Activated naive CD8-positive, alpha-beta T cell treated with anti-CD3 and anti-CD28 coated beads for 36 hours (primary cell): ENCODE measurements at places on chromosomes 12 and 14.

DNA sequence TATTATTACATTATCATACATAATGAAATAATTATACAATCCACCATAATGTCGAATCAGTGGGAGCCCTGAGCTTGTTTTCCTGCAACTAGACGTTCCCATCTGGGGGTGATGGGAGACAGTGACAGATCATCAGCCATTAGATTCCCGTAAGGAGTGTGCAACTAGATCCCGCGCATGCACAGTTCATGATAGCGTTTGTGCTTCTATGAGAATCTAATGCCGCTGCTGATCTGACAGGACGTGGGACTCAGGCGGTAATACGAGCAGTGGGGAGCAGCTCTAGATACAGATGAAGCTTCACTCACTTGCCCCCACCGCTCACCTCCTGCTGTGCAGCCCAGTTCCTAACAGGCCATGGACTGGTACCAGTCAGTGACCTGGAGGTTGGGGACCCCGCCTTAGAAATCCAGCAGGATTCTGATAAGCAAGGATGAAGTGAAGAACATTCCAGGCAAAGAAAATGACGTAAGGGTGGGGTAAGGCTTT is 204.6 kb downstream of the ETV6 start:
- DNase-seq: no peak

GRCh38 chr12:42474391-42474790 is 115.2 kb downstream of the PRICKLE1 start:
- DNase-seq: no peak

GRCh38 chr12:89621521-89621920 is 87.1 kb downstream of the ATP2B1 start:
- no peak for DNase-seq

DNA sequence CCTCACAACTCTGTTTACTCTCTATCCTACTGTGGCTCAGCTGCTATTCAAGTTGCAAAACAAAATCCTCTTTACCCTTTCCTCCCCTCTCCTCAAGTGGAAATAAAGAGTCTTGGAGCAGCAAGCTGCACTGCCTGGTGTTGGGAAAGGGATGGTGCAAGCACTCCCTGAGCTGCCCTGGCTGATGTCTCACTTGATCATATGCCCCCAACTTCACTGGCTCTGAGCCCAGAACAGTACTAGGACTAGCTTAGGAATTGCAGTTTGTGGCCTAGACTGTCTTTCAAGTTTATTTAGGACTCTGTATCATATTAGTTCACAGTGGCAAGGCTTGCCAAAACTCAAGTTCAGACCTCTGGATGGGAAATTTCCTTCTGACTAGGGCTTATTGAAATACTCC is 1683.8 kb upstream of the SEL1L start:
- no peak for DNase-seq

- DNase-seq: no peak
Observed at GRCh38 chr12:1566449-1567135, 27.8 kb downstream of the FBXL14 start.

DNA sequence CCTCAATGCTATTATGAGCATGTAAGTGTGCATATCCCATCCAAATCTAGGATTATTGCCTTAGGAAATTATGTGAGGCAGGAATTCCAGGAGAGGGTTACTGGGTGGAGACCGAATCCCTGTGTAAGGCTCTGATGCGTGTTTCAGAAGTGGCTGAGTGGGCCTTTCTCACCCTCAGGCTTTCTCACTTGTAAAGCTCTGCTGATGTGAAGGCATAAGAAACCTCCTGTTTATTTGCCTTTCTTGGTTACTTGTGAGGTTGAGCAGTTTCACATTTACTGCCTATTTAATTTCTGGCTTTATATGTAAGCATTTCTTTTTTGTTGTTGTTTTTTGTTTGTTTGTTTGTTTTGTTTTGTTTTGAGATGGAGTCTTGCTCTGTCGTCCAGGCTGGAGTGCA is 11.0 kb downstream of the IL31 start:
- DNase-seq: no peak

- DNase-seq: no peak
Observed at GRCh38 chr14:104576232-104576969, 3.2 kb upstream of the C14orf180 start.

DNA sequence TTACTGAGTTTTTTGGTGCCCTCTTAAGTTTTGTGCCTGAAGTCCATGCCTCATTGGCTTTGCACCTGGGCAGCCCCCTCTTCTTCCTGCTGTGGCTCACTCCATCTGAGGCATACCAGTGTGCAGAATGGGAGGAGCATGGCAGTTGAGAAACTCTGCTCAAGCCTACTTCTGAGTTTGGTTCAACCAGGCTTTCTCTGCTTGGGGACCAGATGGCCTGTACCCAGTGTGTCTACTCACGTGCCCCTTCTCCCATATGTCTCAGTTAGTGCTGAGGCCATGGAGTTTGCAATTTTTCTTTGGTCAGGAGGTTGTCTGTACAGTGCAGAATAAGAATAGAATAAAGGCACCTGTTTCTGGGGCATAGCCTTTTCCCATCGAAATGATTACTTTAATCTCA is 383.3 kb upstream of the DDHD1 start:
- DNase-seq: no peak

DNA sequence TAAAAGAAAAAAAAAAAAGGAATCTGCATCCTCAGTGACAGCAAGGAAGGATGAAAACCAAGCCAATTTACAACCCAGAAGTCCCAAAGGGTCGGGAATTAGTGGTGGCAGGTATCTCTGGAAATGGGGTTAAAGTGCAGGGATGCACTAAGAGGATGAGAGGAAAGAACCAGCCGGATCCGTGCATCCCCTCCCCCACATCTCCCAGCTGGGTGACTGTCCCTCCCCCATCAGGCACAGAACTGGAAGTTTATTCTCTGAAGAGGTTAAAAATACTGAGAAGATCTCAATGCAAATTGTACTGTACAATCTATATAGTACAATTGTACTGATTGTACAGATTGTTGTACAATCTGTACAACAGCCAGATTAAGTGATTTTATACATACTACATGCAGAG is 15.4 kb downstream of the CLMN start:
- no peak for DNase-seq

GRCh38 chr14:38171197-38171596 is 36.5 kb upstream of the SSTR1 start:
- DNase-seq: no peak

GRCh38 chr12:102167821-102168604 is 29.6 kb downstream of the PMCH start:
- DNase-seq: no peak

DNA sequence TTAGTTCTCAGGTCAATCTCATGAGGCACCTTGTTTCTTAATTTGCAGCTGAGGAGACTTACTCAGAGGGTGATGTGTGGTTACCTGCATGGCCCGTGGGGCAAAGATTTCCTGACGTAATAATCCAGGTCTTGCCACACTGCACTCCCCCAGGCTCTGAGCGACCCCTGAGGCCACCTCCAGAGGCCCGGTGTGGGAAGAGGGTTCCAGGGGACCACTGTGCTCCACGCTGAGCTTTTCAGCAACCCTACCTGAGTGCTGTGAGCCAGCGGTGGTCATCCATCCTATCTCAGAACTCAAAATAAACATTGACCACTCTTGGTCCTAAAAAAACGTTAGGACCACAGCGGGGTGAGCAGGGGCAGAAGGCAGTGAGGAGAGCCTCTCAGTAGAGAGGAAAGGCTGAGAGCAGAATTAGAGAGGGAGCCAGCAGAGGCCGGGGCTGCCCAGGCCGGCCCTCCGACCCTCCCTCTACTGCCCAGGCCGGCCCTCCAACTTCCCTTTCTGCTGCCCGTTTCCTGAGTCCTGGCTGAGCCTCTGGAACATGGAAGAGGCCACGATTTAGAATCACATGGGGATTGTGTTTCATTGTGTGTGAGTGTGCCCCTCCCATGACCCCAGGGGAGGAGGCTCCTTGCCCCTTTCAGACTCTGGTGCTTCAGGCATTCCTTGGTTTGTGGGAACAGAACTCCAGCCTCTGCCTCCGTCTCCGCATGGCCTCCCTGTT is 188.2 kb upstream of the DIO3 start:
- no peak for DNase-seq

DNA sequence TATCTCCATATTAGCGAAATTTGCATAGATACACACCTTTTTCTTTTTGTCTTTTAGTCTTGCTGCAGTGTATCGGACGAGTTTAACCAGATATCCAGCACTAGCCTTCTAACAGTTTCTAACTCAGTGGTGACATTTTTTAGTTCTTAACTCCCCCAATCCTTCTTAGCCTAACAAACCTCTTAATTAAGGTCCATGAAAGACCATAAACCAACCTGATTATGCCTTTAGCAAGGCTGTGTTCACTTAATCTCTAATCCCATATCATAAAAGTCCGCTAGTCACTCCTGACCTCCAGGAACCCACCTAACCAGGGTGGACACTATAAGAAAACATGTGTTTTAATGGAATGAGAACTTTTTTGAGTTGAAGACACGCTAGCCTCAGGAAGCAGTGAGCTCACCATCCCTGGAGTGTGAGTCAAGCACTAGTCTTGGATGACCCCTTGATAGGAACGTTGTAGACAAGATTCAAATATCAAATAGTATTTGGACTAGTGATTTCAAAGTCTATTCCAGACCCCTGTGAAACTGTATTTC is 9.5 kb downstream of the CDKN1B start:
- no peak for DNase-seq

DNA sequence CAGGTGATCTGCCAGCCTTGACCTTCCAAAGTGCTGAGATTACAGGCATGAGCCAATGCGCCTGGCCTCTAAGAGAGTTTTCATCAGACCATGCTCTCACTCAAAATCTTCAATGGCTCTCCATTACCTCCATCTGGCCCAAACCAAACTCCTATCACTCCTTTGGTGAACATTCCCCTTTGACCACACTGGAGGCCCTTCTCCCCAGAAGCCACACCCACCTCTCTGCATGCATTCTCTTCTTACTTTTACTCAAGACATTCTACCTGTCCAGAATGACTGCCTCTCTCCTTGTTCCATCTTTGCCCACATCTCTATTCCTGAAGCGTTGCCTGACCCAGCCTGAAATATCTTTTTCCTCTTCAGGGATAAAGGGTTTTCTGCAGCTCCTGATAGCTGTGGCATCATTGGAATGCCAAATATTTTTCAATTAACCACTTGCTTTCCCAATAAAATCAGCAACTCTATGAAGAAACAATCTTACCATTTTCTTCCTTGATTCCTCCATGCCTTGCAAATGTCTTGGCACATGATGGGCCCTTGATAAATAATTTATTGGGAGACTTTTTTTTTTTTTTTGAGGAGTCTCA is 15.5 kb downstream of the PLEK2 start:
- no peak for DNase-seq

DNA sequence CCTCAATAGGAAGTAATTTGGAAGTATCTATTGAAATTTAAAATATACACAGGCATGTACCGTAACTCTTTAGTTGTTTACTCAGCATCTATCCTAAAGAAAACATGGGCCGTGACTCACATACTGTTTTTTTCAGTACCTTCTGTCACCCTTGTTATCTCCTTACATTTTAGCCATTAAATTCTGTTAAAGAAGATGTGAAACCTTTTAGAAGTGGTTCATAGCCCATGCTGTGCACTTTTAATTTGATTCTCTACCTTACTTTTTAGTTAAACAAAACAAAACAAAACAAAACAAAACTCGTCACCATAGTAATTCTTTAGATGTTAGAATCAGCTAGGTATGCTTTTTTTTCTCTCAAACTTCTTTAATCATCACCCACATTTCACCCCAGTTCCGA is 494.4 kb upstream of the RGS6 start:
- DNase-seq: no peak

DNA sequence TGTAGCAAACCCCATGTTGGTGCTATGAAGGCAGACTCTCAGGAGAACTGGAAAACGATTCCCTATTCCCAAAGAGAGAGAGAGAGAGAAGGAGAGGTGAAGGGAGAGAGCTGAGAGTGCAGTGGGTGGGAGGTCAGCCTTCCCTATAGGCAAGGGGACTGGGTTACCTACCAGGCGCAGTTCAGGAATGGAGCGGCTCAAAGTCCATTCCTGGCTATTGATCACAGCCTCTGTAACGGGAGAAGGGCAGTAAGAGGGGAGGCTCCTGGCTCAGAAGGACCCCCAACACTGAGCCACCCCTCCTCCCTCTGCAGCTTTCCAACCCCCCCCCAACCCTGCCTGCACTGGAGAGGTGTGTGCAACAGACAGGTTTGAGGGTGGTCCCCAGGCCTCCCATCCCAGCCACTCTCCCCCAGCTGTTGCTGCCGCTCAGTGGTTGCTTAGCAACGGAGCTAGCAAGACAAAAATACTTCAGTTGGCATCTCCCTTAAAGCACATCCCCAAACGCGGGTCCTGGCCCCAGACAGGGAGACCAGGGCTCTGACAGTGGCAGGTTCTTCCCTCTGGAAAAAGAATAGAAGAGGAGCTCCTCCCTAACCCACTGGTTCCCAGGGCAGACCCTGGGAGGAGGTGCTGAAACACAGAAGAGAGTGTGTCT is 3.2 kb downstream of the AGAP2 start:
- DNase-seq: no peak

GRCh38 chr12:120076651-120077050 is 39.9 kb downstream of the RAB35 start:
- no peak for DNase-seq

GRCh38 chr12:104681012-104681690 is 224.4 kb downstream of the CHST11 start:
- no peak for DNase-seq

- no peak for DNase-seq
Observed at GRCh38 chr12:84294246-84294645, 618.4 kb downstream of the SLC6A15 start.

GRCh38 chr12:113087193-113087592 is 30.7 kb downstream of the DTX1 start:
- DNase-seq: no peak

DNA sequence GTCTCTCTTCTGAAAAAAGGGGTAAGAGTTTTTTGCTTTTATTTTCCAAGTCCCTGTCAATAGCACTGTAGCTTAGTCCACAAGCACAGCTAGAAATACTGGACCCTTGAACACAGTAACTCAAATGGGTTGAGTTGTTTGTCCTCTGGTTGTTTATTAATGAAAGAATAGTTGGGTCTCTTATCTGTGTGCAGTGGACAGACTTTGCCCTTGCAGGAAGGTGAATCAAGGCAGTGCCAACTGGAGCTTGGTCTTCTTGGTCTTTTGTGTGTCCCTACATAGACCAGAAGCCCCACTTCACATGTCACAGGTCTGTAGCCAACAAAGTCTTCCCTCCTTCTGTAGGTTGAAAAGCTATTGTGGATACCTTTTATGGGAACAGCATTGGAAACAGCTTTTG is 322.0 kb downstream of the AACS start:
- no peak for DNase-seq

- DNase-seq: no peak
Observed at GRCh38 chr12:9509464-9510161, 98.1 kb downstream of the KLRB1 start.

- DNase-seq: no peak
Observed at GRCh38 chr12:88141425-88141773, 489 bp downstream of the CEP290 start.

- DNase-seq: no peak
Observed at GRCh38 chr14:57420986-57421385, 30.6 kb downstream of the NAA30 start.

DNA sequence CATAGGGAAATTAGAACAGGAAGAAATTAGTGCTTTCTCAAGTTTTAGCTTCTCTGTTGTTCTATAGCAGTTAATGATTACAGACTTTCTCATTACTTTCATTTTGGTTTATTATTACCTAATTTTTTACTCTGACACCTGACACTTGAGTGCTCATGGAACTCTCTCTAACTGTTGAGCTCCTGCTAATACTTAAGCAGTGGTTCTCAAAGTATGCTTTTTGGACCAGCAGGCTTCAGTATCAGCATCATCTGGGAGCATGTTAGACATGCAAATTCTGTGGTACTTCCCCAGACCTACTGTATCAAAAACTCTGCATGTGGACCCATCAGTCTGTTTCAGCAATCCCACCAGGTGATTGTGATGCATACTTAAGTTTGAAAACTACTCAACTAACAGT is 235.3 kb downstream of the CCDC91 start:
- DNase-seq: no peak

GRCh38 chr14:37034410-37035285 is 137.8 kb downstream of the SLC25A21 start:
- DNase-seq: no peak
